ENCODE measurements at places on chromosomes 4 and X.

DNA sequence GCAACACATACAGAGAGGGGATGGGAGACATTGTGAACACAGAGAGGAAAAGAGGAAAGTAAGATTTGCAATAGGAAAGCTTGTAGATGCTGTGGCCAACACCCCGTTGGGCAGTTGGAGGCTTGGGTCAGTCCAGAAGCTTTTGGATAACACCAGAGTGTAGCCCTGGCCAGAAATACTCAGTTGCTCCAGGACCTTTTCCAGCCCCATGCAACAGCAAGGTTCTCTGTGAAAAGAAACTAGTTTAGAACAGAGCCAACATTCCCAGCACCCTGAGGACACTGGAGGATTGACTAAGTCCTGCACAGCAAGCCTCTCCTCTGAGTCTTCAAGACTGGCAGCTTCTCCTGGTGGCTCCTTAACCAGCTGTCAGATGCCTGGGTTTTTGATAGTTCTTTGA lies 27.9 kb upstream of the NAF1 start:
- no peak for DNase-seq

DNA sequence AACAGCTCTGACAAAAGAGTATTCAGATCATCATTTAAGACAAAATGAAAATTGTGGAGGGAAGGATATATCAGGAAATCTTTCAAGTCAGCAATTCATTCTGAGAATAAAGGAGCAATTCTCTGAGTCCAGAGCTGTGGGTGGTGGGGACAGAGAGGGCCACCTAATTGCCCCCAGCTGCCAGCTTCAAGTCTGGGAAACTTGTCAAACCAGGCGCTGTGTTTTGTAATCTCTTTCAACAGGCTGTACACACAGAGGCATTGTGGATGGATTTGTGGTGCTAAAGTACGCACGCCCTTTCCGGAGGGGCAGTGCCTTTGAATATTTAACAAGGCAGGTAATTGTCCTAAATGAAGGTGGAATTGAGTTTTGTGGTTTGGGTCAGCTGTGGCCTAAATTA lies 591.1 kb upstream of the BOD1L1 start:
- no peak for DNase-seq

DNA sequence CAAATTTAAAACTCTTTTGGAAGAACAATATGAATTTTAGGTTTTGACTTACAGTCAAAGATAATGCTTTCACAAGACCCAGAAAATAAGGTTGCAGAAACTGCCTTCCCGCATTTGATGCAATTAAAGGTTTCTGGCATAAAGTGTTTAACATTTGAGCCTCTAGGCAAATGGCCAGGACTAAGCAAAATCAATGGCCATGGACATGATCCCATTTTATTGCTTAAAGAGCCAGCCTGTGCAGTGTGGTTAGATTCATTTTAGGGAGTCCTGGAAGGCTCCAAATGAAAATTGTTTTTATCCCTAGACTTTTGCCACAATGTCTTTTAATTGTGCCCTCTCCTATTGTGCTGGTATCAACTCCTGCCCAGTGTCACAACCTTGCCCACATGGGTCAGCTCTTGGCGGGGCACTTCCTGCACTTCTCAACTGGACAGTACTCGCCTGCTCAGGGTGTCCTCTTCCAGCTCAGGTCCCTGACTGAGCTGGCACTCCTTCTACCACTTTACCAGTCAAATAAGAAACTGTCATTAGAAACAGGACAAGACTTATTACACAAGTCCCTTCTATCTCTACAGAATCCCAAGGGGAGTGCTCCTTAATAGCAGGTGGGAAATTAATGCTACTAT lies 208.4 kb upstream of the NPY2R start:
- no peak for DNase-seq

GRCh38 chrX:115284877-115285276 lies 4.6 kb upstream of the LUZP4 start:
- DNase-seq, result no peak

DNA sequence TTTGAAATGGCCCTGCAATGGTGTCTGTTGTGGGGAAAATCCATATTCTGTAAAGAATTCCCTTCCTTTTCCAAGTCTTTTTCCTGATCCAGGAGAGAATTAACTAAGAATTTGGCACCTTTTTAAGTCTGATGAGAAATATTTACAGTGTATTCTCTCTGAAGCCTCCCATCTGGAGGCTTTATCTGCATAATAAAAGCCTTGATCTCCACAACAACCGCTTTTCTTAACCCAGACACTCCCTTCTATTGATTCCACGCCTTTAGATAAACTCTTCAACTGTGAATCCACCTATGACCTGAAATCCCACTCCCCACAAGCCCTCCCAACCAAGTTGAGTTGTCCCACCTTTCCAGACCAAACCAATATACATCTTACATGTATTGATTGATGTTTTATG lies 43.1 kb upstream of the TMPRSS11E start:
- DNase-seq, result no peak

GRCh38 chrX:40030205-40030604 lies 67.6 kb downstream of the BCOR start:
- DNase-seq, result no peak

- no peak for DNase-seq
These were observed 188.5 kb upstream of the STS start for GRCh38 chrX:6959006-6959405.

DNA sequence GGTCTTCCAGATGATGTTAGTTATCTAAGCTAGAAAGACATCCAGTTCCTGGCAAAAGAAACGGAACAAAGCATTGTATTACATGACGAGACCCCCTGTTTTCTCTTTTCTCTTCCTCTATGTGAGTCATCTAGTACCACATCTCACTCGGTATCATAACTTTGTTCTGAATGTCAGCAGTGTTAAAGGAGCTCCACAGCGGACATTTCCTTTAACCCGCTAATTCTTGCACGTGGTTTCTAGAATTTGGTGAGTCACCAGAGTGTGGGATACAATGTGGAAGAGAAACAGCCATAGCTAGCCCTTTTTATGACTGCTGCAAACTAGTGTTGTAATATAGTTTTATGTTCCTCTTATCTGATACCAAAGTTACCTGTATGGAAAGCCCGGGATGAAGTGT lies 243.7 kb downstream of the TENM3 start:
- no peak for DNase-seq

DNA sequence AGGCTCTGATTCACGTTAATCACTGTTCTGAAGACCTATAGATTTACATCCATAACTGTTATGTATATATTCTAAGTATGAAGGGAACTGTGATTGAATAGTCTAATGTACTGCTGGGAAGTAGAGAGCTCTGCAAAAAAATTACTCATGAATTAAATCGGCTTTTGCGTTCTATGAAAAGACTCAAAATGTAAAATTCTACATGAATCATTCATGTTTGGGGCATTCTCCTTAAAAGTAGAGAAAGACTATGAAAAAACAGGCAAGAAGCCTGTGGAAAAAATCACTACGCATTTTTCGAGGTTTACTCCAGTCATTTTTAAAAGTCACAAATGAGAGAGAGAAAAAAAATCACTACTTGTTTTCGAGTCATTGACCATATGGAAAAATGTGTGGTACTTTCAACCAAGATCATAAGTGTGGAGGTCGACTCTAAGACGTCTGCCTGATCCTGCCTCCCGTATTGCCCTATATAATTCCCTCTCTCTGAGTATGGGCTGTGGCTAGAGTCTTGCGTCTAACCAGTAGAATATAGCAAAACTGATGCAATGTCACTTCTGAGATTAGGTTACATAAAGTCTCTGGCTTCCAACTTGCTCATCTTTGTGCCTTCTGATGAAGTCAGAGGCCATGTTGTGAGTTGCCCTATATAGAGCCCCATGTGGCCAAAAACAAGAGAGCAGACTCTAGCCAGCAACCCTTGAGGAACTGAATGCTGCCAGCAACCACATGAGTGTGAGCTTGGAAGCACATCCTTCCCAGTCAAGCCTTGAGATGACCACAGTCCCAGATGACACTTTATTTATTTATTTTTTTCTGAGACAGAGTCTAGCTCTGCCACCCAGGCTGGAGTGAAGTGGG lies 32.1 kb upstream of the VEGFD start:
- DNase-seq, result no peak
